ENCODE measurements at places on chromosomes 6 and 20.

GRCh38 chr6:166277018-166277417 lies 31.2 kb downstream of the PRR18 start:
- DNase-seq: no peak

DNA sequence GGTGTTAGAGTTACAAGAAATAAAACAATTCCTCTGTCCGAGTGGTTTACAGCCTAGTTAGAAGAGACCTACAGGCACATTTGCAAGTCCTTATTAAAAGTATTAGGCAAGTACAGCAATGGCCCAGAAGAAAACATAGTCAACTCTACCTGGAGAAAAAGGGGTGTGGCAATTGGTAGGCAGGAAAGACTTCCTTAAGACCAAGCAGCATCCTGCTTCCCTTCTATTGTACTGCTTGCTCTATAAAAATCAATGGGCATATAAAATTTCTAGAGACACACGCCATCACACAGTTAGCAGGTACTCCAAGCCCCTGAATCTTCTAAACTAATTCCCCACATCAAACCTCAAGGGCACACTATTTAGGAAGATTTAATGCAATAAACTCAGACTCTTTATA lies 185.6 kb downstream of the ATXN1 start:
- DNase-seq: no peak

DNA sequence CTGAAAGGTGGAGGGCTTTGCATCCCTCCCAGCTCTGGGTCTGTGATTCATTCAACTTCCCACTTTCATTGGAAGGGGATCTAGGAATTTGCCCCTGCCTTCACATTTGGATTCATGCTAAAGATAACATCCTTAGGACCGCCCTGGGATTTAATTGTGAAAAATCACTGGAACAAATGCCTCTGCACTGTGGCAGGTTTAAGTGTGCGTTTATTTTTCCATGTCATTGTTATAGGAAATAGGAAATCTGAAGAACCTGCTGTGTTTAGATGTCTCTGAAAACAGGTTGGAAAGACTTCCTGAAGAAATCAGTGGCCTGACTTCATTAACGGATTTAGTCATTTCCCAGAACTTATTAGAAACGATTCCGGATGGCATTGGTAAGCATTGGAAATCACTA lies 104.7 kb downstream of the LRRC1 start:
- DNase-seq: no peak

GRCh38 chr20:3759316-3759823 lies 8.2 kb downstream of the ADISSP start:
- no peak for DNase-seq
